ENCODE measurements at places on chromosomes 7 and 10. TPM values are rescaled to one million over a fixed set of nuclear protein-coding genes. Genes with fewer than 3 reads are reported as not detected.

DNA sequence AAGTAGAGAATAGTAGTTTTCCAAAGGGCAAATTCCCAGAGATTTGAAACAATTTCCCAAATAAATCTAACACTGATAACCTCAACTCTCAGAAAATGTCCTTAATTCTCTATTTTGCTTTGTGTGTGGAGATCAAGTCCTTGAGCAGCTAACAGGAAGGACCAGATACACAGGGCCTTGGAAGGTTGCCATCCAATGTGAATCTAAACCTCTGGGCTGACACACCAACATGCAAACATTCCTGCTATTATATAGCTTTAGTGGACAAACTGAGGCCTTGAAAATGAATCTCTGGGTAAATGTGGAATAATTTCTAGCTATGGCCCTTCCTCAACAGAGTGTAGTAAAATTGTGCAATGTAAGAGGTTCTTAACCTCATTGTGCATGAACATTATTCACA is 44.1 kb upstream of the PARD3 start:
- H3K27me3 ChIP-seq = peaks cover 25% of the 10 kb centered on the region
- H3K4me3 ChIP-seq = no peak overlapping the region
- no peak for DNase-seq
- no peak overlapping the region for H3K27ac ChIP-seq
- H3K36me3 ChIP-seq = no peaks in the 10 kb centered on the region

DNA sequence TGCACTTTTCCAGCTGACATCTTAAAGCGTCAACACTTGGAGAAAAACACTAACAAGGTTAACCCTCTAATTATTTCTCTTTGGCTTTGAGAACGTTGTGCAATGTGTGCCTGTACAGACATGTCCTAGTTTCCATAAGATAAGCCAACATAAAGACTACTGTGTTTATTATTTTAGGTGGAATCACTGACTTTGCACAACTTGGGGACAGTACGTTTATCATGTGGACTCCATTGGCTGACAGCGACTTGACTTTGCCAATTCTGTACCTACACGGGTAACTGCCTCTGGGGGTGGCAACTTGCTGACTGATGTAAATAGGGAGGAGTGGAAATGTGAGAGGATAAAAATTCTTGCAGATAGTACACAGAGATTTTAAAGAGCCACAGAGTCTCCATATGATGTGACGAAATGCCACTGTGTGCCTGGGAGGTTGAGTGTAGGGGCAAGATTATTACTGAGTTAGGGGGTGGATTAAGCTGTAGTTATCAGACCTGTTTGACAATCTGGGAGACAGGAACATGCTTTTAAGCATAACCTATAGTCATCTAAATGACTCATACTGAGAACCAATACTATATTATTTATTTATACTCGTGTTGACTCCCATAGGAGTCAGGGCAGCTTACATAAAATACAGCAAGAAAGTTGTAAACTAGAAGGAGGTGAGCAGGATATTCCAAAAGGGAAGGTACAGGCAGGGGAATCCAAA is 21.0 kb downstream of the SLC13A4 start:
- no peaks in the 10 kb centered on the region for H3K36me3 ChIP-seq
- no peaks in the 10 kb centered on the region for H3K4me1 ChIP-seq
- no peak for DNase-seq
- H3K27me3 ChIP-seq = no peaks in the 10 kb centered on the region

DNA sequence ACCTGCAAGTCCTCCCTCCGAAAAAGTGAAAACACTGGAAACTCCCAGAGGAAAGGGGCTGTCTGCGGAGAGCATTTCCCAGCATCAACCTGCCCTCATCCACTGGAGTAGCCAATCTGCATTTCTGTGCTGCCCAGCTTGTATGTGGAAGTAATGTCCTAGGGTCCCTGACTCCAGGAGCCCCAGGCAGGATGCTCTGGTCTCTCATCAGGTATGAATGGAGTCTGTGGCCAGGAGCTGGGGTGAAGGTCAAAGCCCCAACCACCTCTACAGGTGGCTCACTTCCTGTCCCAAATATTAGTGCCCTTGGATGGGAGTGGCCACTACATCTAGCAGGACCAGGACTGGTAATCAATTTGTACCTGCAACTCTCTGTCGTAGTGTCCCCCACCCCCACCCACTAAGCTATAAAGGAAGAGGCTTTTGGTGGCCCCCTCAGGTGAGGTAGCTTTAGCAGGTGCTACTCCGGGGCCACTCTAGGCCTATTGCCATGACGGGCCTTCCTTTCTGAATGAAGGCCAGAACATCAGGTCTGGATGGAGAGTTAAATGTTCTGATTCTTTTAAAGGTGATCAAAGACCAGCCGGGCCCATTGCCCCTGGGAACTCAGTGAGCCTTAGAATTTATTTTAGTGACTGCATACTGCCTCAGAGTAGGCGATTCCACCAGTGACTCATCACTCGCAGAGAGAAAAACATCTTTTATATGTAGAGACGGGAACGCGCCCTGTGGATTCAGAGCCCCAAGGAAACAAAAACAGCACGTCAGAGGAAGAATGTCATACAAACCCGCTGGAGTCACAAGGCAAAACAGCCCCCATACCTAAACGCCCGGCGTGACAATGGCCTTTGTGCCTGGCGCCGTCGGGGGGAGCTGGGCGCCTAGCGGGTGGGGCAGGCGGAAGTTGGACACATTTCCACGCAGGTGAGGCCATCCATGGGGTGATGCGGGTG is 13.0 kb downstream of the EN2 start:
- H3K4me3 ChIP-seq = peak overlapping the region; percentile 36
- H3K27ac ChIP-seq = no peak overlapping the region
- peaks cover 3% of the 10 kb centered on the region for H3K36me3 ChIP-seq
- H3K4me1 ChIP-seq = peaks cover 13% of the 10 kb centered on the region
- peaks cover 72% of the 10 kb centered on the region for H3K27me3 ChIP-seq

DNA sequence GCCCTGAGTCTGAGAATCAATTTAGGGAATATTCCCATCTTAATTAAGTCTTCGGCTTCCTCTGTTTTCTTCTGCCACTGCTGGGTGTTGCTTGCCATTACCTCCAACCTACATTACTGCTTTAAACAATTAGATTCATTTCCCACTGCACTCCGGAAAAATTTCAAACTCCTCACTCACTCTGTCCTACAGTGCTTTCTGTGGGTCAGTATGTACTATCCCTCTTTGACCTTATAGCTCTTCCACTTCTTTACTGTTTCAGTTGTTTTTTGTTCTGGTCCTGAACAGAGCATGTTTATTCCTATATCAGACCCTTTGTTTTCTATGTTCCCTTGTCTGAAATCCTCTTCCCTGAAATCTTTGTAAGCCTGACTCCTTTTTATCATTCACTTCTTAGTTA is 160.6 kb downstream of the MAGI2 start:
- no peak overlapping the region for H3K27ac ChIP-seq
- no peak overlapping the region for H3K4me3 ChIP-seq
- no peaks in the 10 kb centered on the region for H3K27me3 ChIP-seq
- no peaks in the 10 kb centered on the region for H3K36me3 ChIP-seq

DNA sequence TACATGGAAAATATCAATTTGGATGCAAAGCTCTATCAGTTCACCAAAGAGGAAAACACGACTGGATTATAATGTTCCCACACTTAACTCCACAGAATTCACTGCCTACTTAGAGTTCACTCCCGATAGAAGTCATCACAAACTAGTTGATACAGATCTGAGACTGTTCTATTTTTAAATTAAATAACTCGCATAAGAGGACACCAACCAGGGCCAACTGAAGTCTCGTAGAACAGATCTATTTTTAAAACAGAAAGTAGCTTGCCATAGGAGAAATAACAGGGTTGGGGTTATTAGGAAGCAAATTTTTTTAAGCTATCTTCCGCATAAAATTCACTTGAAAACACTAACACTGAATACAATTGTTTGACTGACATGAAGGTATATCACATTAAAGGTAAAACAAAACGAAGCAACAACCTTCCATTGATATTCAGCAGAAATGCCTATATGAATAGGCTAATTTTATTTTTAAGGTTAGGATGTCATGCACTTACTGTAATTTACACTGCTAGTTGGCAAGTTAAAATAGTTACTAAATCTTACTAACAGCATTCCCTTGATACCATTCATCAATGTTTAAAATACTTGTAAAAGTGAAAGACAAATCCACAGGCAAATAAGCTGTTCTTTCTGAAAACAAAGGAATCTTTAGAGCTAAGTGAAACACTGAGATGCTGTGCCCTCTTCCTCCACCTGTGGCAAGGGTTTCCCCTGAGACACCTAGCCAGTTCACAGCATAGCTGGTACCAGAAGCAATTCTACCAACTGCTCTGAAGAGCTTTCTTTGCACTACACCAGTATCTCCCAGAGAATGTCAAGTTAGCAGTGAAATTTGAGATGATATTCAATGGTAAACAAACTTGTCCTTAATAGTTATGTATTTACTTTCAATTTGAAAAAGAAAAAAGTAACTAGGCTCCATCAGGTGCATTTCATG is 186.7 kb upstream of the ANK3 start:
- H3K36me3 ChIP-seq = peaks cover 3% of the 10 kb centered on the region
- peak overlapping the region; percentile 39 for H3K27ac ChIP-seq
- peaks cover 25% of the 10 kb centered on the region for H3K4me1 ChIP-seq
- DNase-seq = no peak

DNA sequence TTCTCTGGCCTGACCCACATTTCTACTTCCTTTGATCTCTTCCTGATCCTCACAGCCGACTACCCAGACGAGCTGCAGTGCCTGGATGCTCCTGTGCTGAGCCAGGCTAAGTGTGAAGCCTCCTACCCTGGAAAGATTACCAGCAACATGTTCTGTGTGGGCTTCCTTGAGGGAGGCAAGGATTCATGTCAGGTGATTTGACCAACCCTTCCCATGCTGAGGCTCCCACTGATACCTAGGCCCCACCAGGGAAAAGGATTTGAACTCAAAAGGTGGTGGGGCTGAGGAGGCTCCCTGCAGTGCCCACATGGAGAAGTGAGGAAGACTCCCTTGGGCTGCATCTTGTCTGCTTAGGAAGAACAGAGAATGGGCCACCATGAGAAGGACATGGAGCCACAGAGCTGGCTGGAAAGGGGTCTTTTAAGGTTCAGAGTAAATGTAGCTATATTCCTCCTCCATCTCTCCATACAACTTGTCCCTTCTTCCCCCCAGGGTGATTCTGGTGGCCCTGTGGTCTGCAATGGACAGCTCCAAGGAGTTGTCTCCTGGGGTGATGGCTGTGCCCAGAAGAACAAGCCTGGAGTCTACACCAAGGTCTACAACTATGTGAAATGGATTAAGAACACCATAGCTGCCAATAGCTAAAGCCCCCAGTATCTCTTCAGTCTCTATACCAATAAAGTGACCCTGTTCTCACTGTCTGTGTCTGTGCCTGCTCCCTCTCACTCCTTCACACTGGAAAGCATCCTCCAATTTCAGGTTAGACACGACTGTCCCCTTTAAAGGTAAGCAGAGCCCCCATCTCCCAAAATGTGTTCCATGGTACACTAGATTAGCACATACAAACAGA is 3.3 kb downstream of the PRSS1 start:
- peaks cover 3% of the 10 kb centered on the region for H3K4me1 ChIP-seq
- H3K27me3 ChIP-seq = no peaks in the 10 kb centered on the region
- no peak overlapping the region for H3K4me3 ChIP-seq
- no peak overlapping the region for H3K27ac ChIP-seq
- DNase-seq = no peak

The OSBPL3 gene
- total RNA-seq = 54.8 TPM

The LDB1 gene
- 104 TPM for total RNA-seq

The CCDC186 gene
- 44.8 TPM for total RNA-seq

The SYT15B gene
- not detected for total RNA-seq

DNA sequence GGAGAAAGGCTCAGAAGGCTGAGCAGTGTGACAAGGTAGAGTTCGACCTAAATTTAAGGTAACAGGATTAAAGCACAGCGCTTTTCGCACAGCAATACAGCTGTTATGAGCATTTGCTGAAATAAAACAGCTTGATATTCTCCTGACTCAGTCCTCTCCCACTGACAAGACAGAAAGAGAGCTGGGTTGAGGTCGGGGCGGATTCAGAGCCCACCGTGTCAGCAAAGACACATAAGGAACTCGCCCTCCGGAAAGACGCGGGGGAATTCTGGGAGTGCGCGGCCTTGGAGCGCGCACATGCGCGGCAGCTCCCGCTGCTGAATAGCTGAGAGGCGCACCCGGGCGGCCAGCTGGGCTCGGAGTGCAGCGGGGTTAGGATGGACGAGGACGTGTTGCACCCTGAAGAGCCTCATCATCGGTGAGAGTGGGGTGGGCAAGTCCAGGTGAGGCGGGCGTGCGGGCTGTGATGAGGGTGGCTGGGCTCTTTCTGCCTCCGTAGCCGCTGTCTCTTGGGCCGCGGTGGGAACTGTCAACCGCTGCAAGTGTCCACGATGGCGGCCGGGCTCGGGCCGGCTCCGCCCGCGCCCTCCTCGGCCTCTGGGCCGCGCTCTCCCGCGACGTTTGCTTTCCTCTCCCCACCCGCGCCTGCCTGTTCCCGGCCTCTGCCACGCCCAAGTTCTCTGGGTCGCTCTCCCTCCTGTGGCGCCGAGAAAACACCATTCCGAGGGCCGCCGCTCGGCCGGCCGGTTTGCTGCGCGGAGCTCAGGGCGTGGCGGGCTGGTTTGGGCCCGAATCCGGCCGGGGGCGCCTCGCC is 120.6 kb downstream of the LYZL1 start:
- H3K4me3 ChIP-seq = peak overlapping the region; percentile 99
- H3K27me3 ChIP-seq = no peaks in the 10 kb centered on the region
- no peak for DNase-seq
- peaks cover 5% of the 10 kb centered on the region for H3K36me3 ChIP-seq
- H3K27ac ChIP-seq = peak overlapping the region; percentile 89
- H3K4me1 ChIP-seq = peaks cover 25% of the 10 kb centered on the region

Data from T-helper 17 cell (primary cell).